ENCODE measurements at places on chromosomes 2 and 18.

DNA sequence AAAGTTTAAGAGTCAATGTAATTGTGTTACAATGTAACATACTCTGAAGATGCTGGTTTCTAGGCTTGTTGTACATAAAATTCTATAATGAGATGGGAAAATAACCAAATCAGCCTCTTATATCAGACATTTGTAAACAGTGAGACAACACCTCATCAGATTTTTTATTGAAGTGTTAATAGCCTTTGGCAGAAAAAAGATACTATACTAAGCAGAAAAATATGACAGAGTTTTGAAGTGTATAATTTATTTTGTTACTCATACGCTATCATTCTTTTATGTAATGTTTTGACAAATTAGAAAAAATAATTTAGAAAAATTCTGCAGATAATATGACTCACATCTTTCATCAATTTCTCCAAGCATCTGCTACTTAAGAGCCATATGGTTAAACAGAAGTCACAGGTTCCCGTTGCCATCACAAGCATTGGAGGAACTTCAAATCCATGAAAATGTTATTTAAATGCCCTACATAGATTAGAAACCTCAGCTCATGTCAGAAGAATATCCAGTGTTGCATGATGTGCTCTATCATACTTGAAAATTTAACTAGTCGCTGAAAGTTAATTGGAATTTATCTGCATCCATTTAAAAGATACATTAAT is 535.4 kb downstream of the LRP1B start:
- no peak for DNase-seq

GRCh38 chr2:147327613-147328012 is 517.2 kb upstream of the ACVR2A start:
- no peak for DNase-seq

DNA sequence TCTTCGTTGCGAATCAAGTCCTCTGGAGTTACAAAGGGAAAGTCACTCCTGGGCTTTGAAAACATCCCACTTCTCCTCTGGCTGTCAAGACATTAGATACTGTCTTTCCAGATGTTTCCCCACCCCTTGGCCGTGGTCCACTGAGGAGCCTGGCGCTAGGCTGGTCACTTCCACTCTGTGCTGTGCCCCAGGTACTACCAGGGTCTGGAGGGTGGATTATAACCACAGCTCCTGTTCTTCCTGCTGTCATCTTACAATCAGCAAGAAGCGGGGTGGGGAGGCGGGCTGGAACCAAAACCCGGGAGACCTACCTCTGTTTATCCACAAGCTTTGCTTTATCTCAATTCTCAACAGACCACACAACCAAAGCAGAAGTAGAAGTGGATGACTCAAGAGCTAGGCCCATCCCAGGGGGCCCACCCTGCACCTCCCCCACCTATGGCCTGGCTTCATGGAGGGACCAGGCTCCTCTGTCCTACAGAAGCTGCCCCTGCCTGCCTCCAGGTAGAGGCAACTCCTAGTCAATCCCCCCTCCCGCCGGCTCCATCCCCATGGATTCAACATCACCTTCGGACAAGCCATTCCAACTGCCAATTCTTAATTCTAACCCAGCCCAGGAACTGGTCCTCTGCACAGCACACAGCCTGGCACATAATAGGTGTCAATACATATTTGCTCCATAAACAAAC is 17.8 kb downstream of the SMAD7 start:
- peak; percentile 68 for DNase-seq

DNA sequence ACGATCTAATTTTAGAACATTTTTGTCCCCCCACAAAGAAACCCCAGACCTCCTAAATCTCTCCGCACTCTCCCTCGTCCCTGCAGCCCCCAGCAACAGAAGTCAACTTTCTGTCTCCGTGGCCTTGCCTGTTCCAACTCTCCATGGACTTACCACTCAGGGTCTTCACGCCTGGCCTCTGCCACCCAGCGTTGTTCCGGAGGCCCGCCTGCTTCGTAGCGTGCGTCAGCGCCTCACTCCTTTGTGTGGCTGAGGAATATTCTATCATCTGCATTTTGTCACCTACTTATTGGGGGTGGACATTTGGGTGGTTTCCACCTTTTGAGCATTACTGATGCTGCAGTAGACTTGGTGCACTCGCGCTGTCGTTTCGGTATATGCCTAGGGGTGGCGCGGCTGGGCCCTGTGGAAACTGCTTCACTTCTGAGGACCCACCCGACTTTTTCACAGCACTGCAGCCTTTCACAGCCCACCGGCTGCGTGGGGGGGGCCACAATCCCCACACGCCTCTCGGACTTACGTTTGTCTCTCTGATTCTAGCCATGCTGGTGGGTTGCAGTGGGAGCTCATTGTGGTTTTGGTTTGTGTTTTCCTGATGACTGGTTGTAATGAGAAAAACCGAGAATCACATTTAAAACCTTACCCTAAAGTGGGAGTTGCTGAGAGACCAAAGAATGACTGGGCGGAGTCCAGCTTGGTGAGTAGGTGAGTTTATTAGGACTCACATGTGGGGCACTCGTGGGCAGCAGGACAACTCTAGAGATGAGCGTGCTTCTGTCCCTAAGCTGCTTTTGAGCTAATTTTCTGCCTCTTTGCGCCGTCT is 1.4 kb upstream of the HSBP1L1 start:
- DNase-seq, result no peak

DNA sequence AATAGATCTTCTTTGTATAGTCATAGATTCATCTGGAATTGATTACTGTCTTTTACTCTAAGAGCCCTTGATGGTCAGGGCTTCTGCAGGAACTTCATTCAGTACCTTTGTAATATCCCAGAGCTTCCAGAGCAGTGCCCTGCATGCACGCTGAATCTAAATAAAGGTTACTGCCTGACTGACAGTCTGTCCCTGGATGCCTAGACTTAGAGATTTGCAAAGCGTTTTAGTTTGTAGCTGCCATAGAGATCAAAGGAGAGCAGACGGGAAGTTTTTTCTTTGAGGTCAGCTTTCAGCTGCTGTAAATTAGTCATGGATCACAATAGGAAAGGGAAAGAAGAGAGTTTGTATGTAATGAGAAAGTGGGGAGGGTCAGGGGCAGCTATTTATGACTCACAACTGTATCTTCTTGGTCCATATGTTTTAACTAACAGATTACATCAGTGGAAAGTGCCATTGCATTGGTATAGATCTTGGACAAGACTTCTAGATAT is 45.2 kb upstream of the NYAP2 start:
- DNase-seq, result no peak

DNA sequence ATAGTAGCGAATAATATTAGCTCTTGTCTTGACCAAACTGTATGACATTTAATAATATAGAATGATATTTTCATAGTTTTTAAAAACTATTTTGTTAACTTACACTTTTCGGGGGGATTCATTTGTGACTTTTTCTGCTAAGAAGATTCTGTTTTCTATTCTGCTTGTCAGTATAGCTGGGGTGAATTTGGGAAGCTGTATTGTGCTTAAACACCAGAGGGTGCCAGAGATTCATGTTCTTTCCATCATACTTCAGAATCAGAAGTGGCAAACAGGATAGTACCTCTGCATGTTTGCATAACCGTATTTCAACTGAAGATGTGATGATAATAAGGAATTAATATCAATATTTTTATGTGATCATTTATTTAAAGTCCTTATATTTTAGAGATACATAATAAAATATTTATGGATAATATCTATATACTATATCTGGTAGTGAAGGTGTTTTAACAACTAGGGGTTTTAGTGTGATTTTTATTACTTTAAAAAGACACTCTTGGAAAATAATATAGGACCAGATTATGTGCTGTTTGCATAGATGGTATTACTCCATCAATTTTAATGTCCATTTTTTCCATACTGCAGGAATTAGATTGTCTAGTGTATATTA is 81.0 kb downstream of the TAF4B start:
- no peak for DNase-seq

GRCh38 chr2:109188496-109188890 is 59.5 kb downstream of the SH3RF3 start:
- no peak for DNase-seq

- DNase-seq, result no peak
These were observed 29.2 kb downstream of the PARD3B start for GRCh38 chr2:204574486-204574885.

Measured in SIG-M5 (cell line).